ENCODE measurements at places on chromosomes 16 and 17.
A peak's percentile ranks its signal among the peaks of the same experiment; 100 is the strongest.

GRCh38 chr17:19381361-19381740 lies 3.1 kb downstream of the MAPK7 start:
- no peak for DNase-seq

GRCh38 chr17:73747221-73748002 lies 103.2 kb upstream of the SDK2 start:
- no peak for DNase-seq

- DNase-seq, result no peak
Measured at GRCh38 chr17:80346498-80347275, 68.3 kb upstream of the ENDOV start.

DNA sequence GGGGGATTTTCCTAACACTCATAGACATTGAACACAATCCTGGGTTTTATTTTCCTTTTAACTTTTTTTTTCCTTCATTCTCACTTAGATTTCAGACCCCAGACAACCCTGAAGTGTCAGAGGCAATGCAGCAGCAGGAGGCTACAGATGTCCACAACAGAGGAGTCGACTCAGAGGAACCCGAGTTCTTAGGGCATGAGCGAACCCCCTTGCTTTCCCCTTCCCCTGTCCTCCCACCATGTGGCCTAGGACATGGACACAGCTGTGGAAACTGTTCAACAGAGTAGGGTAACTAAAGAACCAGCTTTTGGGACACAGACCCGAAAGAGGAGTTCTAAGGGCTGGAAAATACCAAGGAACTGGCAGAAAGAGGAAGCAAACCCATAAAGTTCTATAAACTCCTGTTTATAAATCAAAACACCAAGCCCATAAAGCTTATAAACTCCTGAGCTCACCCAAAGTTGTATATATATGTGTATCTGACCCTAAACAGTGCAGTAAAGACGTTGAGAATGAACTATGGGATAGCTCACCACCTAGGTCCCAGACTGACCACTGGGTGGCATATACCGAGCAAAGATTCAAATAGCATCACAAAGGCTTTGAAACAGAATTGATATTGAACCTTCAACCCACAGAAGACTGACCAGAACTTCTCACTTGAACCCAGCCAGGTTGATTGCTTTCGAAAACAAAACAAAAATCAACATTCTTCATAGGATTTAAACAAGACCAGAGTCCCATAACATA lies 33.9 kb downstream of the CMTM4 start:
- no peak for DNase-seq

DNA sequence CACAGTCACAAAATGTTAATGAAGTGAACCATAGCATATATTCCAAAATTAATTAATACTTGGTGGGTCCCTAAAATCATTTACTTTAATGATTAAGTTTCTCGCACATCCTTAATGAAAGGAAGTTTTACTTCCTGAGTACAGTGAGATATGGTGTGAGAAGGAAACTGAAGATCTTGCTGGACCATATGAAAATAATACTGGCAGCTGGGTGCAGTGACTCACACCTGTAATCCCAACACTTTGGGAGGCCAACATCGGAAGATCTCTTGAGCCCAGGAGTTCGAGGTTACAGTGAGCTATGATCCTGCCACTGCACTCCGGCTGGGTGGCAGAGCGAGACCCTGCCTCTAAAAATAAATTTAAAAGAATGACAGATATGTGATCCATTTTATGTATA lies 62.5 kb downstream of the ABCA8 start:
- no peak for DNase-seq

GRCh38 chr16:57935904-57936303 lies 35.0 kb downstream of the CNGB1 start:
- DNase-seq, result no peak

DNA sequence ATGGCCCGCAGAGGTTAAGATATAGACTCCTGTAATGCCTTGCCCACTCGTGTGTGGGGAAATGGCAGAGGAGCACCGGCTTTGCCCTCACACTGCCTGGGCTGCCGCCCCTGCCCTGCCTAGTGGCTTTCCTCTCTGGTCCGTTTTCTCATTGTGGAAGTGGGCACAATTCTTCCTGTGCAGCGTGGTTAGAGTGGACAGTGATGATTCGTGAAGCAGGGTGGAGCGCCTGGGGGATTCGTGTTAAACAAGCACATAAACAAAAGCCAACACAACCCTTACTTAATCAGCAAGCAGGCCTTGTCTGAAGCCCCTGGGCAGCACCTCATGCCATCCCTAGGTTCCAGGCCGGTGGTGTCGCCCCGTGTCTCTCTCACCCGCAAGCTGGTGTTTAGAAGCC lies 269.7 kb downstream of the SEC14L1 start:
- no peak for DNase-seq

DNA sequence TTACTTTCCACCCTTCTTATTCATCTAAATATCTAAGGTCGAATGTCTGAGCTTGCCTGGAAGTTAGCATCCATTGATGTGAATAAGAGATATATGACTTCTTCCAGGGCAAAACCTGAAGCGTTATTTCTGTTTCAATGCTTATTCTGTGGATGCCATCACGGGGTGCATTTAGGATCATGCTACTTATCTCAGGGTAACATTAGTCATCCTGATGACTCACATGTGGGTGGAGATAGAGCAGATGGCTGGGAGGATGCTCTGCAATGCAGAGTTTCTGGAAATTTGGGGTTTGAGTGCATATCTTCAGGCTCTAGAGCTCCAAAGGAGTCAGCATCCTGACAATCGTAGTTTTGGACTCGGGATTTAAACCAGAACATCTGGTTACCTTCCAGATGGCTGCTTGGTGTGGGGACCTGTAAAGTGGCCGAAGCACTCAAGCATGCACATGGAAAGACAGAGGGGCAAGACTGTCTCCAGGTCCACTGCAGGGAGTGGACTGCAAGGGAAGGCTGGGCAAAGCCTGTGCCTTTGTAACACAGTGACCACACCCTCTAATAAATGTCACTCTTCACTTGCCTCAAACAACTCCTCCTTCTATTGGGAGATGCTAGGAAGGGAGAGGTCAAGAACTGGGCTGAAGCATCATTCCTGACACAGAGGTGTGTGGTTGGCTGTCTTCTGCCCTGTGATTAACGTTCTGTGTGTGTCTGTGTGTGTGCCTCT lies 175.2 kb upstream of the SALL1 start:
- no peak for DNase-seq

GRCh38 chr17:42203354-42203753 lies 9.1 kb upstream of the GHDC start:
- DNase-seq, result no peak

GRCh38 chr16:85524365-85524629 lies 88.8 kb upstream of the GSE1 start:
- DNase-seq, result no peak

GRCh38 chr16:89723279-89724250 lies 2.2 kb downstream of the ZNF276 start:
- peak; percentile 74 for DNase-seq

DNA sequence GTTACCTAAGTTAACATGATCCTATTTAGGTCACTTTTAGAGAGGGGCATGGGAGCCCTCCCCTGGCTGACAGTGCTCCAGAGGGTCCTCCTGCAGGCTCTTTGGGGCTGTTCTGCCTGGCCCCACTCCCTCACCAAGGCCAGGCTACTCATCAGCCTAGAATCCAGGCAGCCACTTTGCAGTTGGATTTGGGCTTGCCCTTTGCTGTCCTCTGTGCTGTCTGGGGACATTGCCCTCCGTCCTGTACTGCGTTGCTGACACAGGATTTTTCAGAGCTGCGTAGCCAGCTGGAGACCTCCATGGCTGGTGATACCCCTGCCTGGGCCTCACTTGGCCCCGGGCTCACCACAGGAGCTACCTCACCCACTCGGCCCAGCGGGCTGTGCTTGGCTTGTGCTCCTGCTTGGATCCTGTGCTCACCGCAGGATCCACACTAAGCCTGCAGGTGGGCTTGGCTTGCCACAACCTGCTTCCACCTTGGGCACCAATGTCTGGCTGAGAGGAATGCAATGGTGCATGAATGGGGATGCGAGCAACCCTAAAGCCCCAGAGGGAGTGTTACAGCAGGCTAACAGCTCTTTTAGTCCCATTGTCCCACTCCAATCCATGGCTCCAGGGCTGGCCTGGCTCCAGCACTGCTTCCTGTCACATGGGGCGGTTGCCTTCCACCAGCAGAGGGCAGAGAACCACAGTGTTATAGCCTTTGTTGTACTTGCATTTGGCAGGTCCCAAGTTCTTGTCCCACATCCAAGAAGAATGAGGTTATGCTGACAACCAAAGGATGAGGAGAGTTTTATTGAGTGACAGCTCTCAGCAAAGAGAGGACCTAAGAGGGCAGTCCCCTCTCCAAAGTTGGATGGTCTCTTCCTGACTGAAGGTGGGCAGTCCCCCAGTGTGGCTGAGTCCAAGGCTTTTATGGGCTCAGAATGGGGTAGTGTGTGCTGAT lies 21.5 kb downstream of the CCL4 start:
- DNase-seq, result no peak

GRCh38 chr17:81518785-81519283 lies 6.2 kb upstream of the ACTG1 start:
- no peak for DNase-seq

DNA sequence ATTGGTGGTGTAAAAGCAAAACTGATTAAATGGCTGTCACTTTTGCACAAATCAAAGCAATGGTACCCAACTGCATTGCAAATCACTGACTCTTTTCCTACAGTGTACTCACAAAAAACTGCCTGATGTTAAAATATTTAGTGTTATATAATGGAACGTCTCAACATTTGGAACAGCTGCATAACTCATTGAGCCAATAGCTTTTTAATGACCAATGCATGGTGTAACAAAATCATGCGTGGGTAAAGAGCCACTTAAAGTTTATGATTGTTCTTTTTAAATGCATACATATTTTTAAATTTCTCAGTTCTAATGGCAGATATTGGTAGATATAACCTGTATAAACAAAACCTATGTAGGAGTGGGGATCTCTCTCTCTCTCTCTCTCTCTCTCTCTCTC lies 204.0 kb upstream of the MPHOSPH6 start:
- no peak for DNase-seq

GRCh38 chr17:8075574-8076342 lies 11.8 kb downstream of the ALOX12B start:
- no peak for DNase-seq
